ENCODE measurements at places on chromosomes 12 and 14.

- no peak for DNase-seq
These were observed 2.9 kb upstream of the FAR2 start for GRCh38 chr12:29146196-29146595.

GRCh38 chr12:28870839-28871440, 278.1 kb upstream of the FAR2 start:
- no peak for DNase-seq

GRCh38 chr12:54273981-54274380, 5.9 kb downstream of the CBX5 start:
- DNase-seq: no peak

- DNase-seq: no peak
These were observed 417.6 kb downstream of the PCNX1 start for GRCh38 chr14:71324767-71325272.

- no peak for DNase-seq
These were observed 35.8 kb downstream of the CCNK start for GRCh38 chr14:99516871-99517642.

- peak; percentile 75 for DNase-seq
These were observed 10.2 kb downstream of the TPCN1 start for GRCh38 chr12:113231235-113232088.

- DNase-seq: no peak
These were observed 34.6 kb downstream of the TESC start for GRCh38 chr12:117064596-117064995.

GRCh38 chr12:46470975-46471374, 98.4 kb upstream of the SLC38A2 start:
- peak; percentile 47 for DNase-seq

GRCh38 chr14:99562856-99563748, 40.9 kb downstream of the CCDC85C start:
- peak; percentile 23 for DNase-seq

GRCh38 chr12:6899837-6900519, 4.6 kb upstream of the LRRC23 start:
- peak; percentile 42 for DNase-seq

- no peak for DNase-seq
These were observed 475.4 kb upstream of the SEL1L start for GRCh38 chr14:82009076-82009475.

DNA sequence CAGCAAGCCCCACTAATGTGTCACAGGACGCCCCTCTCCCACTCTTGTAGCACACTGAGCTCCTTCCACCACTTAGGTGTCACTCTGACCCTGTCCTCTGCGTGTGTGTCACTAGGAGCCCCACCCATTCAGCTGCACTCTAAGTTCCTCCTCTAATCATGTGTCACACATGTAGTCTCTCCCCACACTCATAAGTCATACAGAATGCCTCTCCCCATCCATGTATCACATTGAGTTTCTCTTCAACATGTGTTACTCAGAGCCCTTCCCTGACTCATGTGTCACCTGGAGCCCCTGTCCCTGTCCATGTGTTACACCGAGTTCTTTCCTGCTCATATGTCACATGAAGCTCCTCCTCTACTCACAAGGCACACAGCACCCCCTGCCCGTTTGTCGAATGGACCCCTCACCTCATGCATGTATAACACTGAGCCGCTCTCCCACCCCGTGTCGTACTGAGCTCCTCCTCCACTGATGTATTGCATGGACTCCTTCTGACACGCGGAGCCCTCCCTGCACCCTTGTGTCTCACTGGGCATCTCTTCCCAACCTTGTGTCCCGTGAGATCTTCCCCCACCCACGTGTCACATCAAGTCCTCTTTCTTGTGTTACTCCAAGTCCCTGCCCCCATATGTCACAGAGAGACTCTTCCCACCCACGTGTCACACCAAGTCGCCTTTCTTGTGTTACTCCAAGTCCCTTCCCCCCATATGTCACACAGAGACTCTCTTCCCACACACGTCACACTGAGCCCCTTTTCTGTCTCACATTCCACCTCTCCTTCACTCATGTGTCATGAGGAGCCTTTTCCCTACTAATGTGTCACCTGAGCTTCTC, 31.0 kb downstream of the RTL1 start:
- DNase-seq: peak; percentile 16

DNA sequence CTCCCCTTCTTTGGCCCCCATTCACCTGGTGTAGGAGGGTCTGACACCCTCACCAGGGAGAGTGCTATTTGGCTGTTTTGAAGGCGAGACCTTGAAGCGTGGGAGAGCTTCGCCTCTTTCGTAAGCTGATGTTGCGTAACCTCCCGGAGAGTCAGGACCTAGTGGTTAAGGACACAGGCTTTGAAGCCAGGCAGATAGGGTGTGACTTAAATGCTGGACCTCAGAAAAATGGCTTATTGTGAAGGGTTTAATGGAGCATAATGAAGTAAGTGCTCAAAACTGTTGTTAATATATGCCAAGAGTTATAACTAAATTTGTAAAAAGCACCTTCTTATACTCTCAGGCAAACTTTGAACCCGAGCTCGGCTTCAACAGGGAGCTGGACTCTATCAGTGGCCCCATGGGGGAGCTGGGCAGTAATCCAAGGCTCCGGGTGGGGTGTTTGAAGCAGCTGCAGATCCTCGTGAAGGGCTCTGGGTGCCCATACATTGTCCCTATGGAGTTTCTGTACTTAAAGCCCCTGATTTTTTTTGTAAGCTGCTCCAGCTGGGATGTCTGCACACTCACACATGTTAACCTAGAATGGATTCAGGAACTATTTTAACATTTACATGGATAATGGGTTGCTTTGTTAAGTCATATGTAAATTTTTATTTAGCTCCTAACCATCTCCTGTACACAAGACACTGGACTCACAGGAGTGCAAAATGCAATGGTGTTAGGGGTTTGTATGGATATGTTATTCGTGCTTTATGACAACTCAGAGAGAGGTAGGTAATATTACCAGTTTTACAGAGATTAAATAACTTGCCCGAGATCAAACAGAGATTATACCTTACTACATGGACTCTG, 26.0 kb downstream of the PPFIBP1 start:
- DNase-seq: peak; percentile 98

- DNase-seq: no peak
These were observed 136.5 kb upstream of the CRY1 start for GRCh38 chr12:107229827-107230226.

GRCh38 chr12:98725476-98726247, 80.6 kb downstream of the APAF1 start:
- peak; percentile 61 for DNase-seq

DNA sequence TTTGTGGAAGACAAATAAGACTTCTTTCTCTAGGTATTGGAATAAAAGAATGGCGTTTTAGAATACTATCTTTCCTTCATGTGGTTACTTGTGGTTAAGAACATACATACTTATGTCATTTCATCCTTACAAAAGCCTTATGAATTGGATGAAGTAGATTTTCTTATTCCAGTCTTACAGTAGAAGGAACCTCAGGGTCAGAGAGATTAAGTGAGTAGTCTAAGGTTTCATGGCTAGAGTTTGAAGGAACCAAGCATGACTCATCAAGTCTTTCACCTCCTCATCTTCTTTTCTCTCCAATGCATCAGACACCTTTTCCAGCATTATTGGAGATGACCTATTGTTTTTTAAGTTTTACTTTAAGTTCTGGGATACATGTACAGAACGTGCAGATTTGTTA, 92.9 kb upstream of the NEDD1 start:
- DNase-seq: peak; percentile 22

DNA sequence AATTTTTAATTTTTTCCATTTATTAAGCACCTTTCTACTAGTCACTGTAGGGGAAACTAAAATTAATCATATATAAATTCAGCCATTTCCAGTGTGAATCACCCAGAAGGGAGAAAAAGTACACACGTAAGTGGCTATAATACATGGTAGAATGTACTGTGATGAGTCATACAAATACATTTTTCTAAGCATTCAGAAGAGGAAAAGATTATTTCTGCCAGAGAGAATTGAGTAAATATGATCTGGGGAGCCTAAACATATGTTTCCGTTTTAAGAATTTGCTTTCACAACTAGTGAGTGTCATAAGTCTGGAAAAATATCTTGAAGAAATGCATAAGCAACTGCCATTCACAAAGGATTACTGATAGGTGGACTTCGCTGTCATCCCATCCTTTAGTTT, 102.8 kb downstream of the TGFB3 start:
- DNase-seq: peak; percentile 97

DNA sequence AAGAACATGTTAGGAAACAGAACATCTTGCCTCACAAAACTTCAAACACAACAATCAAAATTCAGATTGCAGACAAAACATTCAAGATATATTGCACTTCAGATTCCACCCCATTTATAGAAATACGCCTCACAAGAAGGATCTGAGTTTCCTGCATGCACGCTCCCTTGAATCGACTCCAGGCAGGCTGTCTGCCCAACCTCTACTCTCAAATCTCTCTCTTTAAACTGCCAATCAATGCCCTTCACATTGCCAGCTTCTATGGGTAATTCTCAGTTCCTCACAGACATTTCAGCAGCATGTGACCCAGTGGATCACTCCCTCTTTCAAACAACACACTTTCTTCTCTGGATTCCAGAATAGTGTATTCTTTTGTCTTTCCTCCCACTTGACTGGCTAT, 184.1 kb downstream of the PRKD1 start:
- DNase-seq: no peak

- no peak for DNase-seq
These were observed 102.8 kb upstream of the BCAT1 start for GRCh38 chr12:25051656-25052195.

DNA sequence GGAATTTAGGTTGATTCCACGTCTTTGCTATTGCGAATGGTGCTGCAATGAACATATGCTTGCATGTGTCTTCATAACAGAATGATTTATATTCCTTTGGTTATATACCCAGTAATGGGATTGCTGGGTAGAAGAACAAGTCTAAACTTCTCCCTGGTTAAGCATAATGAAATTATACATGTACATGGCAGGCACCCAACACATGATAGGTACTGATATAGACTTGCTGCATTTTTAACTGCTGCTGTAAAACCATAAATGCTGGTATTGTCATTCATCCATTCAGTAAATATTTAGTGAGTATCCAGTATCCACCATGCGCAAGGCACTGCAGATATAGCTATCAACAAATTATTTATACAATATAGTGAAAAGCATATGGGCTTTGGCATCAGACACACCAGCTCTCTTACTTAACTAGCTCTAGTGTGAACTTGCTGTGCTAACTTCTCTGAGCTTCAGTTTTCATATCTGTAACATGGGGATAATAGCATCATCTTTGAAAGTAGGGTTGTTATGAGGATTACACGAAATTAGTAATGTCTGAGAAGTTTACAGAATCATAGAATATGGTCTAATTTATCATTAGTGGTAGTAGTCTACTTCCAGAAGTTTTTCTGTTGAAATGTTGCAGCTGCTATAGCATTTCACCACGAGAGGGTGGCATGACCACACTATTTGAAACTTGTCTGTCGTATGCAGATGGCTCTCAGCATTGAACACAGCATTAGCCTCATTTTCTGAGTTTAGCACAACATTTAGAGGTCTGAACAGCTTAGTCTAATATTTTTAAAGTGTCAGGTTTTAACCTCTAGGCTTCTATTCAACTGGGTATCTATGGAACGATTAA, 32.0 kb upstream of the SEL1L start:
- no peak for DNase-seq

- peak; percentile 7 for DNase-seq
These were observed 11.4 kb downstream of the MGST1 start for GRCh38 chr12:16358878-16359277.
